Kidney (tissue), 22 donors: ENCODE measurements at places on chromosomes 12 and 14. TPM values are rescaled to one million over a fixed set of nuclear protein-coding genes. Genes with fewer than 3 reads are reported as not detected.

Gene RNF212B
- total RNA-seq = not detected

GRCh38 chr12:14873440-14874185, 12.0 kb downstream of the MGP start:
- no peak for DNase-seq
- no peaks in the 10 kb centered on the region for H3K27me3 ChIP-seq
- H3K36me3 ChIP-seq = no peaks in the 10 kb centered on the region
- no peaks in the 10 kb centered on the region for H3K4me1 ChIP-seq
- H3K27ac ChIP-seq = no peak overlapping the region

DNA sequence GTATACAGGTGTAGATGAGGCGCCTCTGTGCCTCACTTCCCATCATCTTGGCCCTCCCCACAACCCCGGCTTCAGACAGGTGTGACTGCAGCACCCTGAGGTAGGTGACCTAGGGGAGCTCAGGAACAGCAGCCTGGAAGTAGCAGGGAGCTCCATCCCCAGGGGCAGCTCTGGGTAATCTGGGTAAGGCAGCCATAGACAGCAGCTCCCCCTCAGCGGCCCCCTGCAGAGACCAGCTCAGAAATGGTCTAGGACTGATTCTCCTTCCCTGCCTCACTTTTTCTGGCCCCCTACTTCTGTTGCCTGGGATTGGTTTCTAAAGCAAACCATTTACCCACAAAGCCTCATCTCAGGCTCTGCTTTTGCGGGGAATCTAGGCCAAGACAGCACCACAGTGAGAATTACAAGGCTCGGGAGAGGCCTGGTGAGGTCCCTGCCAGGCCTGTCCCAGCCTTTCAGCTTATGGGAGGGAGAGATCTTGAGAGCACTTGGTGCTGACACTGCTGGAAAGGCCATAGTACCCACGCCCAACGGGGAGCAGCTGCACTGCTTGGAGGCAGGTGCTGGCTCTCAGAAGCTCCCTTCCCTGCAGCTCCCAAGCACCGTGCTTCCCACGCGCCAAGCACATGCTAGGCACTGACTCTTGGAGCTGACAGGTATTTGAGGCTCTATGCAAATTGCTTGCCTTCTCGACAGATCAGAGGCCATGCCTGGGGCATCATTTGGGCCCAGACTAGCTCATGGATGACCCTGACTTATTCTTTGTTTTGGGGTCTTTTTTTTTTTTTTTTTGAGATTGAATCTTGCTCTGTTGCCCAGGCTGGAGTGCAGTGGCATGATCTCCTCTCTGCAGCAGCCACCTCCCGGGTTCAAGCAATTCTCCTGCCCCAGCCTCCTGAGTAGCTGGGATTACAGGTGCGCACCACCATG, 45.1 kb upstream of the TRAF3 start:
- H3K27ac ChIP-seq = no peak overlapping the region
- H3K4me1 ChIP-seq = no peaks in the 10 kb centered on the region
- H3K27me3 ChIP-seq = no peaks in the 10 kb centered on the region
- H3K4me3 ChIP-seq = no peak overlapping the region
- H3K36me3 ChIP-seq = peaks cover 11% of the 10 kb centered on the region

Gene TMEM132C
- 0.28 TPM for total RNA-seq

Gene SERPINA10
- total RNA-seq = not detected

GRCh38 chr14:68177728-68178127, 358.1 kb downstream of the RAD51B start:
- peaks cover 12% of the 10 kb centered on the region for H3K4me1 ChIP-seq
- no peak for DNase-seq
- no peaks in the 10 kb centered on the region for H3K27me3 ChIP-seq
- H3K4me3 ChIP-seq = no peak overlapping the region
- H3K36me3 ChIP-seq = no peaks in the 10 kb centered on the region
- no peak overlapping the region for H3K27ac ChIP-seq

GRCh38 chr12:76042147-76042546, 10.6 kb upstream of the PHLDA1 start:
- peaks cover 2% of the 10 kb centered on the region for H3K36me3 ChIP-seq
- H3K27ac ChIP-seq = no peak overlapping the region
- no peak for DNase-seq
- no peak overlapping the region for H3K4me3 ChIP-seq
- no peaks in the 10 kb centered on the region for H3K4me1 ChIP-seq

DNA sequence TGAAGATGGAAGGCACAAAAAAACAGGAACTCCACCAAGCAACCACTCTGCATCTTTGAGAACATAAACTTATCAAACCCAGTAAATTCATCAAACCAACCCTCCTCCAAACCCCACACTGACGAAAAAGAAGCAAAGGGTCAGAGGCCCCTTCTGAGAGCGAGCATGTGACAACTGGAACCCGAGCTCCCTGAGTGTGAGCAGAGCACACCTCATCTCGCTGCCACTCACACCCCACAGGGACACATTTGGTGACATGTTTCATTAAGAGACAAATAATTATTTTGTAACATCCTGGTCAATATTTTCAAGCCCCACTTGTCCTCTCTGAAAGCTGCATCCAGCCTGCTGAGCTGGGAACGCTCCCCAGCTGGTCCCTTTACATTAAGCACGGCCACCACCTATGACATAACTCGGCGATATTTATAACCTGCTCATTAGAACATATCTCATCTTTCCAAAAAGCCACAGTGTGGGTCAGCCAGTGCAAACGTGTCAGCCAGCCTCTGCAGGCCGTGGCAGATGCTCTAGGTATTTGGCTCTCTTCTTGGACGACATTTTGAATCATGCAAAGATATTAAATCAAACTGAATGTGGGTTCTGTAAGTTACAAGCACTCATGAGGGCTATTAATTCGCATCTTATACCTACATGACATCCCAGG, 120.1 kb downstream of the TTC7B start:
- peaks cover 11% of the 10 kb centered on the region for H3K4me1 ChIP-seq
- no peak overlapping the region for H3K4me3 ChIP-seq
- peak; percentile 19 for DNase-seq

Gene SSPN
- total RNA-seq = 17.8 TPM

DNA sequence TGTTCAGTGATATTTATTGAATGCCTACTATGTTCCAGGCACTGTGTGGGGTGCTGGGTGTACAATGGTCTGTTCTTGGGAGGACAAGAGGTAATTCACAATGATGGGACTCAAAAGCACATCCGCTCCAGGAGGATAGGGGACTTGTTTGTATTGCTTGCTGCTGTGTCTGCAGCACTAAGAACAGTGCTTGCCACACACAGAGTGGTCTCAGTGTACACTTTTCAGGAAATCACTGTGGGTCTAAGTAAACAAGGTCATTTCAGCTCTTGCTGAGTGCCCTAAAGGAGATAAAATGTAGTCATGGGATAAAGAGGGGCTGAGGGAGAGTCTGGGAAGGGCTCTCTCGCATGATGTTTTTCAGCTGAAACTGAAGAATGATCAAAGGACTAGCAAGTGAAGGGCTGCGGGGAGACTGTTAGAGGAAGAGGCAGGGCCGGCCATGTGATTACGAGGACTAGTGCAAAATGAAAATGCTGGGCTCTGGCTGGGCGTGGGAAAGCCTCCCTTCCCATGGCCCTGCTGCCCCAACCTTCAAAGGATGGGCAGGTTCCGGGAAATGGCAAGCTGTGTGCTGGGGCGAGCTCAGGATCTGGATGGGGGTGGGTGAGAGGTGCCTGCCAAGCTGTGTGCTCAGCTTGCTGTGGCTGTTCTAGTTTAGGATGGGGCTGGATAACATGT, 39.1 kb downstream of the ADCK1 start:
- peak; percentile 57 for DNase-seq
- H3K27me3 ChIP-seq = no peaks in the 10 kb centered on the region
- no peak overlapping the region for H3K4me3 ChIP-seq
- H3K4me1 ChIP-seq = no peaks in the 10 kb centered on the region

DNA sequence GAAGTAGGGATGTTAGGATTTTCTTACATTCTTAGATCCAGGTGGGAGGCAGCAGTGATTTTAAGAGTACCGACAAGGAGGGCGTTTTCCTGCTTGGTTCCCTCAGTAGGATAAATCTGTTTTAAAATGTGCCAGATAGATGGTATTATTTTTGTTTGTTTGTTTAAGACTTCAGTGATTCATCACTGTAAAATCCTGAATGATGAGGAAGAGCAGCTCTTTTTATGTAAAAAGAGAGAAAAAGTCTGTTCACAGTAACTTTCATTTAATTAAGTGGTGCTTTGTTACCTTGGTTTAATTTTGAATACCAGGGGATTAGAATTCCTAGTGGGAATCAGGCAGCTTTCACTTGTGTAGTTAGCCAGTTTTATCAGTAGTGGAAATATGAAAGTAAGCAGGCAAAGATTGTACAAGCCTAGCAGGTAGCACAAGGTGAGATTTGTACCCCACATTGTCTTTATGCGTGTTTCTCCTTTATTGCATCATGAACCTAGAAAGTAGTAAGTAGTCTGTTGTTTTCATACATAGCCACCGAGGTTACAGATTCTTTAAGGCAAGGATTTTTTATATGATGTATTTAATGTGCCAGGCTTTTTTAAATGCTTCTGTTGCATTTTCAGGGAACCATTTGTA, 349.6 kb downstream of the CCDC91 start:
- no peaks in the 10 kb centered on the region for H3K36me3 ChIP-seq
- no peak overlapping the region for H3K27ac ChIP-seq
- H3K4me3 ChIP-seq = no peak overlapping the region
- H3K27me3 ChIP-seq = no peaks in the 10 kb centered on the region
- no peak for DNase-seq

Gene DTX1
- 4.9 TPM for total RNA-seq

GRCh38 chr12:26871985-26872384, 39.0 kb upstream of the ITPR2 start:
- no peak overlapping the region for H3K27ac ChIP-seq
- no peak for DNase-seq
- no peaks in the 10 kb centered on the region for H3K27me3 ChIP-seq

DNA sequence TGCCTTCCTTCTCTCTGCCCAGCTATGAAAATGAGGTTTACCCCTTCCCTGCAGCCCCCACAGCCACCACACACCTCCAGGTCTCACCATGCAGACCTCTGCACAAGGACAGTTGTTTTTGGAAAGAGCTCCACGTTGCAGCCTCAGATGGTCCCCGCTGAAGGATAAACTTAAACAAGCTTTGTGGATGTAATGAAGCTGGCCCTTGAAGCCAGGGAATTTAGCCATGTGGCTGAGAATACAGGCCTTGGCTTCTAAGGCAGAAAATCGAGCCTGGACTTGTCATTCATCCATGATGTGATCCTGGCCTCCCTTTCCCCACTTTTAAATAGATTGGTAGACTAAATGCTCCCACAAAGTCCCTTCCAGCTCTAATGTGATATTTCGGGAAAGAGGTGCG, 79.4 kb downstream of the TBX3 start:
- no peak overlapping the region for H3K27ac ChIP-seq
- no peaks in the 10 kb centered on the region for H3K4me1 ChIP-seq
- H3K36me3 ChIP-seq = no peaks in the 10 kb centered on the region
- no peak overlapping the region for H3K4me3 ChIP-seq
- no peaks in the 10 kb centered on the region for H3K27me3 ChIP-seq

Gene ZCCHC8
- 25.8 TPM for total RNA-seq

GRCh38 chr14:39169541-39169900, 612 bp downstream of the TRAPPC6B start:
- no peaks in the 10 kb centered on the region for H3K36me3 ChIP-seq
- H3K4me1 ChIP-seq = peaks cover 3% of the 10 kb centered on the region
- H3K27me3 ChIP-seq = no peaks in the 10 kb centered on the region
- H3K4me3 ChIP-seq = peak overlapping the region; percentile 98
- H3K27ac ChIP-seq = peak overlapping the region; percentile 88

- H3K36me3 ChIP-seq = no peaks in the 10 kb centered on the region
- no peak for DNase-seq
- H3K4me1 ChIP-seq = no peaks in the 10 kb centered on the region
- no peaks in the 10 kb centered on the region for H3K27me3 ChIP-seq
- no peak overlapping the region for H3K4me3 ChIP-seq
- H3K27ac ChIP-seq = no peak overlapping the region
Observed at GRCh38 chr14:90551733-90552464, 155.1 kb downstream of the CALM1 start.

Gene TDRD9
- total RNA-seq = 6.6 TPM

DNA sequence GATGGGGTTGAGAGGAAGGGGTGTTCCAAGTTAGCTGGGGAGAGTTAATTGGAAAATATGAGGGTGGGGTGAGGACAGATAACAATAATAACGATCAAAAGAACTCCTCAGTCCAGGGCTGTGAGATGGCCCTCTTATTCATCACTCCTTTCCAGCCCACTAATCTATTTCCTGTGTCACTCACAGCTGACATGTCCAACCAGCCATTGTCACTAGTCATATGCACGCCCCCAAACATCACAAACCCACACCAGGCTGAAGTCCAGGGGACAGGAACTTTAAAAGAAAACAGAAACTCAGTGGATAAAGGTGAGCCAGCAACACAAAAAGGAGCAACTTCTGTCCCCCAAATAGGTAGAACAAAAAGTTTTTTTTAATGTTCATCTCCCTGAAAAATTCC, 911 bp downstream of the CALCOCO1 start:
- H3K36me3 ChIP-seq = peaks cover 22% of the 10 kb centered on the region
- DNase-seq = no peak
- no peaks in the 10 kb centered on the region for H3K27me3 ChIP-seq
- H3K4me1 ChIP-seq = peaks cover 4% of the 10 kb centered on the region
- no peak overlapping the region for H3K27ac ChIP-seq

Gene CLEC1B
- not detected for total RNA-seq

Gene CD163L1
- 7.0 TPM for total RNA-seq

DNA sequence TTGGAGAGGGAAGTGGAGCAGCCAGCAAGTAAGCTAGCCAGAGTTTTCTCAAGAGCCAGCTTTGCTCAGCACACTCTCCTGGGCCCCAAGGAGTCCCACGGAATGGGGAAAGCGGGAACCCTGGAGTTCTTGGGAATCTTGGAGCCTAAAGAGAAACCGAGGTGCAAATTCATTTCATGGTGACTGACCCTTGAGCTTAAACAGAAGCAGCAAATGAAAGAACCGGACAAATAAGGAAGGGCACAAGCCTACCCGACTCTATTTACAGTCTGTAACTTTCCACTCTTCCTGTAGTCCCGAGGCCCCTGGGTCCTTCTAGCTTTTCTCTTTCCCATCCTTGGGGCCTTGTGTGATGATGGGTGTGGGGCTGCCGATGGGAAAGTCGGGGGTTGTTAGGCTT, 18.1 kb upstream of the TIGAR start:
- no peak overlapping the region for H3K27ac ChIP-seq
- H3K36me3 ChIP-seq = no peaks in the 10 kb centered on the region
- no peak overlapping the region for H3K4me3 ChIP-seq
- H3K27me3 ChIP-seq = no peaks in the 10 kb centered on the region
- peaks cover under 1% of the 10 kb centered on the region for H3K4me1 ChIP-seq

Gene MYH6
- 0.03 TPM for total RNA-seq

- H3K4me3 ChIP-seq = no peak overlapping the region
- no peaks in the 10 kb centered on the region for H3K4me1 ChIP-seq
- H3K27me3 ChIP-seq = peaks cover 1% of the 10 kb centered on the region
- H3K36me3 ChIP-seq = no peaks in the 10 kb centered on the region
- no peak for DNase-seq
- no peak overlapping the region for H3K27ac ChIP-seq
Observed at GRCh38 chr14:104598910-104599273, 5.7 kb downstream of the TMEM179 start.
